ENCODE measurements at places on chromosomes 2 and 18.

DNA sequence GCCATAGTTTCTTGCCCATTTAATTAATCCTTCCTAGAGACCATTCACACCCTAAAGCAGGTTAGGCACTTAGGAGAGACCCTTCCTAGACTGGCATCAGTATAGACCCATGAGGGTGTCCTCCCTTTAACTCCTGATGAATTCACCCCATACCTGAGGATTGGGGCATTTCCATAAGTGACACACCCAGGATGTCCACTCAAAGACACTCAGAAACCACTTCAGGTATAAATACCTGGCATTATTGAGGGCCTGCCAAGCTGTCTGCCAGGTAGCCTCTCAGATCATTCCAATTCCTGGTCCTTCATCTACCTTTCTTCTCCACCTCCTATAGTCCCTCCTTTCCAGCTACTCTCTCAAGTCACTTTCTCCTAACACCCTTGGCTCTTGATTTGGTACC, 57.5 kb upstream of the SLC14A2 start:
- DNase-seq, result no peak

- DNase-seq, result no peak
Measured at GRCh38 chr2:52456561-52457377, 1310.8 kb upstream of the CHAC2 start.

- DNase-seq, result no peak
Measured at GRCh38 chr2:152446213-152446612, 111.2 kb downstream of the FMNL2 start.

DNA sequence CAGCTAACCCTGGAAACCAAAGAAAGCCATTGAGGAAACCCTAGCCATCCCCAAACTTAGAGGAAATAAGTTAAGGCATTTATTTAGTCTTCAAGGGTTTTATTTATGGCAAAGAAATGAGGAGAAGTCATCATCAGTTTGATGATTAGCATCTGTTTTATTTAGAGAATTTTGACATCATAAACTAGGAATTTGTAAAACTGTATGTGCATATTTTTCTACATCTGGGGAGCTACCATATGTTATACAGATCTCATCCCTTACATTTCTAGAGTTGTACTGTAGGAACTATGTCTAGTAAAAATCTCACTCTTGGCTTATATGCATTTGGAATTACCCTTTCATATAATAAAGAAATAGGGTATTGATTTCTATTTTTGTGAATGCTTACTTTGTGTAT, 48.7 kb downstream of the FMNL2 start:
- no peak for DNase-seq

DNA sequence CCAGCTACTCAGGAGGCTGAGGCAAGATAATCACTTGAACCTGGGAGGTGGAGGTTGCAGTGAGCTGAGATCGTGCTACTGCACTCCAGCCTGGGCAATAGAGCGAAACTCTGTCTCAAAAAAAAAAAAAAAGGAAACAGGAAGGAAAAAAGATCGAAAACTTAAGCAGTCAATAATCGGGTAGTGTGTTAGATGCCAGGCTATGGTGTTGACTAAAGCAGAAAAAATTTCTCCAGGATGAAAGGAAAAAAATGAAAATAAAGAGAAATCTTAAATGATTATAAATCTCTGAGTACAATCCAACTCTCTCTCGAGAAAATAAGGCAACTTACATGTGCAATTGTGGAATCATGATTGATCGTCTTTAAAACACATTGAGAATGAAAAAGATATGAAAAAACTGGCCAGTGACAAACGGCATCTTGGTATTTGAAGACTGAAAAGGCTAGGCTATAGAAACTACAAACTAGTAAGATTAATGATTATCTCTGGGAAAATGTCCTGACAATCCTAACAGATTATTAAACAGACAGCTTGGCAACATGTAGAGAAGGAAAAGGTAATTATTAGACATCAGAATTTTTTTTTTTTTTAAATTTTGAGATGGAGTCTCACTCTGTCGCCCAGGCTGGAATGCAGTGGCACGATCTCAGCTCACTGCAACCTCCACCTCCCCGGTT, 16.3 kb upstream of the EPHA4 start:
- no peak for DNase-seq

DNA sequence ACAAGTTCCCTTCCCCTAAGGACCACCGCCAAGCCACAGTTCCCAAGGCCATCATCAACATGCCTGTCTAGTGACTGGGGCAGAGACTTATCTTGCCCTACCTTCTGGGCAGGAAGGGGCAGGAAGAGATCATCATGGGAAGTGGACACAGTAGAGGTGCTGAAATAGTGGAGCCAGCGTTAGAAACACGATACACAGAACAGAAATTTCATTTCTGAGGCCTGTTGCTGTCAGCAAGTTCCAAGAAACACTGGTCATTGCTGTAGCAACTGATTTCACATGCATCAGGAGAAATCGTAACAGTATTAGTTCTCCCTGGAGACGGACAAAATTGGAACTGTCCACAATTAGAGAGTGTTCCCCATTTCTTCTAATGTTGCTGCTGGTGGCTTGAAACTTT, 83.0 kb downstream of the COLEC12 start:
- DNase-seq, result no peak

DNA sequence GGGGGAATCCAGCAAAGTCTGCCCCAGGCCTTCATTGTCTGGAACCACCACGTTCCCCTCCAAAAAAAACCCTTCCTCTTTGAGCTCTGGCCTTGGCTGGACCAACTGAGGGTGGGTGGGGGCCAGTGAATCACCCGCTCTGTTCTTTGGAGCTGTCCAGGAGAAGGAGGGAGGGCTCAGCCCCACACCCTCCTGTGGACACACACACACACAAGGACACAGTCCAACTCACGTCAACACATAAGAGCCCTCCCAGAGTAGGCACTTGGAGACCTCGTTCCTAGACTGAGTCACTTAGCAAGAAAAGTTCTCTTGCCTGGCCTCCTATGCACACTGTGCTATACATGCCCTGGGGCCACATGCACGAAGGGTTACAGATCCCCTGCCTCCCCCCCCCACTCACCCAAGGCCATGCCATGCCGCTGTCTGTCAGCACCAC, 1.2 kb upstream of the TNS1 start:
- peak; percentile 82 for DNase-seq

- DNase-seq, result no peak
Measured at GRCh38 chr2:150259746-150260145, 227.7 kb downstream of the RND3 start.

- DNase-seq, result no peak
Measured at GRCh38 chr2:115400940-115401339, 958.5 kb downstream of the DPP10 start.

GRCh38 chr2:96120091-96120720, 3.8 kb upstream of the ADRA2B start:
- no peak for DNase-seq

DNA sequence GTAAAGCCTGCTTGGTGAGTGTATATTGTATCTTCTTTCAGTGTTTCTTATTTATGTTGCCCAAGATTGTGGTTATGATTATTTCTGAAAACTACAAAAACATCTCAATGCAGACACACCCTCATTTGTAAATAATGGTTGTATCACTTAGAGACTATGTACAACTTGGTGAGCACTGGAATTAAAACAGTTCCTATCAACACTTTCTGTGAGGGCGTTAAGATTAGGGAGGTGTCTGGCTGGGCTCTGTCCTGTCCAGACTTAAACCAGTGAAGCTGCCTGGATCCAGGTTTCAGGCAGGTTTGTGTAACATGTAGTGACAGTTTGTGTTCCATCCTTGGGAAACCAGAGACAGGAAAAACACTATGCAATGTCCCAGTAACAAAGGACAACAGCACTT, 49.7 kb downstream of the CTAGE1 start:
- DNase-seq, result no peak

- no peak for DNase-seq
Measured at GRCh38 chr2:10444463-10444862, 3.7 kb downstream of the ODC1 start.

DNA sequence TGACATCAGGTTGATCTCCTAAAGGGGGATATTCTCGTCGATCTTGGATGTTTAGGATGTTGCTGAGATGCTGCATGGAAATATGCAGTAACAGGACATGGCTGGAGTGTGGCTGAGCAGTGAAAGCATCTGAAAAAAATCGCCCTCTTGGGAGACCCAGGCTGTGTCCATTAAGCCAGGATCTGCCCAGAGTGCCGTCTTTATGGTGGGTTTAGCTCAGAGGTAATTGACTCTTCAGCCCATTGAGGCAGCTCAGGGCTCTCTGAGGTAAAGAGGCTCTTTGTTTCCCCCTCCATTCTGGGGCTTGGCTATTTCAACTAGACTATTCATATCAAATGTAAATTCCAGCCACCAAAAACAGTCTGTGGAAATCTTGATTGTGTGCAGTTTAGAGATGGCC, 26.5 kb downstream of the OSBPL6 start:
- DNase-seq, result no peak

DNA sequence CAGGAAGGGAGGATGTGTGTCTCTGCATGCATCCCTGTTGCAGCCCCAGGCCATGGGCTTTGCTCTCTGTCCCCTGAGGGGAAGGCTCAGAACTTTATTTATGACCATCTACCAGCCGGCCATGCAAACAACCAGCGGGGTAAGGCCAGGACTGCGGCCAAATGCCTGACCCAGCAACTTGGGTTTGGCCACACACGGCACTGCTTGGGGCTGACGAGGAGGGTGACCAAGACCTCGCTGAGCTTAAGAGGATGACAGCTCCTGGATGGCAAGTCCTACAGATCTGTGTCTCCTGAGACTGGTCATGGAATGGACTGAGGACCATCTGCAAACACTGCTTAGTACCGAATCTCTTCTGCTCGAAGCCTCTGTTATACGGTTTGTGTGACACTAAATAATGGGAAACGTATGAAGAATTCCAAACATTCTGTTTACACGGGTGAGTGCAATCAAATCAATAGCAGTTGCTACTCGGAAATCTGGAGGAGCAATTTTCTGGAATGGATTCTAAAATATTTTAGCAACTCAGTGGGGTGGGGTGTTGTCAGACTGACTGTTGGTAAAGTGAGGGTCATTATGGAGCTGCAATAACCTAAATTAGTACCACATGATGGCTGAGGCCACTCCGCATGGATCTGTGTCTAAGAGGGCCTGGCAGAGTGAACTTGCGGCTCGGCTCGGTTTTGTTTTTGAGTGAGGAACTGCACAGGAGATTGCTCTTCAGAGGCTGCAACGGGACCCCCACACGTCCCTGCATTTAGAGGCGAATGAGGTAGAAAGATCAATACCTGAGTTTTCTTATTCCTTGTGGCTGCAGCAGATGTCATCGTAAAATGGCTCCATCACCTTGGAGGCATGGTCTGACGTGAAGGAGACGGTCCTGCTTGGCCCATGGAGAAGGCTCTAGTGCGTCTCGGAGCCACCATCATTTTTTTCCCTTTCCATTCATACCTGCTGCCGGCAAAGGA, 26.6 kb downstream of the TMEM18 start:
- no peak for DNase-seq

GRCh38 chr2:68369337-68369734, 4.3 kb downstream of the PLEK start:
- DNase-seq, result no peak

DNA sequence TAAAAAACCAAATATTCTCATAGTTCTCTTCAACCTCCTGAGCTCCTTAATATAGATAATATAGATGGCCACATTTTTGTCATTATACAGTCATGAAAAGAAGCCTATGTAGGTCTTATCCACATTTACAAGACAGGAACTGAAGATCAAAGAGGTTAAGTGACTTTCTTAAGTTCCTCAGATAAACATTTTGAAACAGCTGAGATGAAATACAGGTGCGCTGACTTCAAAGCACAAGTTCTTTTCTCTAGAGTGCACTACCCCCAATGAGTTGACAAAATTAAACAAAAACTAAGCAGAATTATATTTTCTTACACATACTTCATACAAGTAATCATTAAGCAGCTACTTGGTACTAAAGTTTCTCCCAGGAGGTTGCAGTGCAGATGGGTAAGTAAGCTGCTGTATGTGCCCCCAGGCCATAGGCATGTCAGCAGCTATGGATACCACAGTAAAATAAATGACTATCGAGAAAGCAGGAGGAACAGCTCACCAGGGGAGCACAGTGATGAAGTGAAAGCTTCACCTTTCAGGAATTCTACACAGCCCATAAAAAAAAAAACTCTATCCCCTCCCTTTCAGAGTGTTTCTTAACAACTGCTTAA, 199.8 kb downstream of the DPP10 start:
- no peak for DNase-seq

- DNase-seq, result no peak
Measured at GRCh38 chr2:213723041-213723560, 438.8 kb downstream of the SPAG16 start.

- no peak for DNase-seq
Measured at GRCh38 chr2:48583961-48584360, 33.7 kb upstream of the GTF2A1L start.

GRCh38 chr2:186294248-186294888, 191.7 kb upstream of the ZC3H15 start:
- no peak for DNase-seq

- no peak for DNase-seq
Measured at GRCh38 chr2:39991298-39991697, 212.2 kb upstream of the THUMPD2 start.

- no peak for DNase-seq
Measured at GRCh38 chr2:43609290-43609918, 13.6 kb upstream of the THADA start.

DNA sequence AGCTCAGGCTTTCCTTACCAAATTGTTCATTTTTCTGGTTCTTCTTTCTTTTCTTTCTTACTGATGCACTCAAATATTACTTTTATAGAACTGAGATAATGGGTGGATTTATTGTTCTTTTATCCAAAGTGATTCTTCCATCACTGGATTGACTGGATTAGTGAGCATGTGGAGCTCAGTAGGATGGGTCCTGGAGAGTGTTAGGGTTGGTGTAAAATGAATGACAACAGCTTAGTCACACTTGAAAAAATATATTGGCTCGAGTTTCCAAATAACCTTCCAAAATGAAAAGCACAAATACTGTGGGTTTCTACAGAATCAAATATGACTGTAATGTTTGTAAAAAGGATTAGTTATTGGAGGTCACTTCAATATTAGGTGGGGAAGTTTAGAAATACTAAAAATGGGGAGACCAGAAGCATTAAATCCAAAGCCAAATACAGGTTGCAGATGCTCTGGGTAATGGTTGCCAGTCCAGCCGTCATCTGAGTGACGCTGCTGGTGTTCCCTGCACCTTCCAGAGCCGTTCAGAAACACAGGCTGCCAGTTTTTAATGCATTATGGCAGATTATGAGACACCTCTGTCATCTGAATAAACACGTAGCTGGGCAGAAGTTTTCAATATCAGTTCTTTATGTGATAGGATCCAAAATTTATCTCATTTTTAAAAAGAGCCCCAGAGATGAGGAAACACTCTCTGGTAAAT, 294.8 kb upstream of the NRP2 start:
- DNase-seq, result no peak

DNA sequence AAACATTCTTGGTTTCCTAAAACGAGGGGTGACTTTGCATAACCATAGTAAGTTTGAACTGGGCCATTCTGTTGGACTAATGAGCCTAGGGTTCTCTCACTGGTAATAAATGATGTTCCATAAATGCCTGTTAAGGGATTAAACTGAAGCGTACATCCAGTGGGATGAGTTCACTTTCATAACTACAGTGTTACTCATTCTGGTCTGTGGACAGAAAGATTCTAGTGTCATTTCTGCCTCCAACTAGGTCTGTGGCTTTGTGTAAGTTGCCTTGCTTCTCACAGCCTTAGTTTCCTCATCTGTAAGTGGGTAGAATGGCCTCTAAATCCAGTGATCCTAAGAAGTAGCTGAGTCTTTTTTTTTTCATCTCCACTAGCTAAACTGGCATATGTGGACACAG, 1860.6 kb upstream of the PIK3C3 start:
- no peak for DNase-seq
